Esophagus squamous epithelium (tissue), 5 donors: ENCODE measurements at places on chromosomes 5 and 9.

- DNase-seq: no peak
Observed at GRCh38 chr9:89865981-89866380, 261.2 kb downstream of the GADD45G start.

- no peak for DNase-seq
Observed at GRCh38 chr5:96614110-96614691, 48.0 kb upstream of the CAST start.

DNA sequence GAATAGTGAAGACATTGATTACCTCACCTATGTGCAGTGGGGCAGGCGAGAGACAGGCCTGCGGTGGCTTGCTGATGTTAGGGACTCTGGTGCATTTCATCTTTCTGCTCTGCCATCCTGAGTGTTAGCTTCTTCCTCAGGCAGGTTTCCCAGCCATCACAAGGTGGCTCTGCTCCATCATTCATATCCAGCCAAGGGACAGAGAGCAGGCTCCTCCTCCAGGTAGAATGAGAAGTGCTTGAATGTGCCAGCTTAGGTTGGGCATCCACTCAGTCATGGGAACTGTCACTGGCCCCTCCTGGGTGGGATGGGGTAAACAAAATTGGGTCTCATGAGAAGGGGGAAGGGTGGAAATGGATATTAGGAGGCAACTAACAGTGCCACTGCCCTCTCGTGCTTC is 24.8 kb downstream of the GPR107 start:
- no peak for DNase-seq

- no peak for DNase-seq
Observed at GRCh38 chr9:17832812-17833211, 253.9 kb downstream of the SH3GL2 start.

DNA sequence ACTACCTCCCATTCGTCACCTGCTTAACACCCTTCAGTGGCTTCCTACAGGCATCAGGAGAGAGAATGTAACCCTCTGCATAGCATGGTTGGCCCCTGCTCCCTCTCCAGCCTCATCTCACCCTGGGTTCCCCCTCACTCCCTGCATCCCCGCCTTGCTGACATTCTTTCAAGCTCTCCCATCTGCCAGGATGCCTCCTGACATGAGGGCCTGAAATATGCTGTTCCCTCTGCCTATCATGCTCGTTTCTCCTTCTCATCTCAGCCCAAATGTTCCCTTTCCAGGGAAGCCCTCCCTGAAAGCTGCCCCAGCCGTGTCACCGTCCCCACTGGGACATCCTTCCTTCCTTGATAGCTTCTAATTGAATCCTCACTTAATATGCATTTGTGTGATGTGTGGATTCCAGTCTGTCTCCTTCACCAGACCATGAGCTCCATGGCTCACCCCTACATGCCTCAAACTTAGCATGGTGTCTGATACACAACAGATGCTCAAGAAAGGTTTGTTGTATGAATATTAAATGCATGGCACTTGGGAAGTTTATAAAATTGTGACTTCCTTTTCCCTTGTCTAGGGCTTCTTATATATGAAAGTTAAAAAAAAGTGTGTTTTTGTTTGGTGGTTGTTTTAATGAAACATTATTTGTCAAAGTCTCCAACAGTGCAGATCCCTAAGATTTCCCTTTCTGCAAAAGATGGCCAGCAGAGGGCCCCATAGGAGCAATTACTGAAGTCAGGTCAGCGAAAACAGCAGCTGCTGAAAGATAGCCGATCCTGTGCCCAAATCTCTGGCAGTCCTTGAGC is 7.3 kb upstream of the C5orf58 start:
- DNase-seq: no peak

GRCh38 chr5:116696366-116696765 is 121.7 kb upstream of the SEMA6A start:
- DNase-seq: no peak

GRCh38 chr9:111730937-111731567 is 63.7 kb downstream of the SHOC1 start:
- DNase-seq: no peak

GRCh38 chr5:893711-894110 is 1.0 kb downstream of the TRIP13 start:
- no peak for DNase-seq

DNA sequence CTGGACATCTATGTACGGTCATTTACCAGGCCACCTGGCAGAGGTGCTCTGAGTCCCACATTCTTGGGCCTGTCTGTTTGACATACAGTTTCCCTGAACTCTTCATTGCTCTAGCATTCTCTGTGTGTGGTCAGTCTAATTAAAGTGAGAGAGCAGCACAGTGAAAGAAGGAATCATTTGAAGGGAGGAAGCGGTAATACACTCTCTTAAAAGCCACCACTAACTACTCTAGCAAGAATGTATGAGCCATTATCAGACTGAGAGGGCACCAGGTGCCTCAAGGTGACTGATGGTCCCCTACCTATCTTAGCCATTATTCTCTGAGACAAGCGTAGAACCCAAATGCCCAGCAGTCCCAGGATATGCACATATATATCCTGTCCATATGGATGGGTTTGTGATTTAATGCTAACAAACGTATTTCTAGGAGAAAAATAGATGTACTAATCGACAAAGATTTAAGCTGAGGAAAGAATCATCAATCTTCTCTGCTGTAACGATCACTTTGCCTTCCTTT is 527.2 kb downstream of the PRELID2 start:
- DNase-seq: no peak

GRCh38 chr9:136629879-136630661 is 32.6 kb upstream of the EGFL7 start:
- DNase-seq: no peak

DNA sequence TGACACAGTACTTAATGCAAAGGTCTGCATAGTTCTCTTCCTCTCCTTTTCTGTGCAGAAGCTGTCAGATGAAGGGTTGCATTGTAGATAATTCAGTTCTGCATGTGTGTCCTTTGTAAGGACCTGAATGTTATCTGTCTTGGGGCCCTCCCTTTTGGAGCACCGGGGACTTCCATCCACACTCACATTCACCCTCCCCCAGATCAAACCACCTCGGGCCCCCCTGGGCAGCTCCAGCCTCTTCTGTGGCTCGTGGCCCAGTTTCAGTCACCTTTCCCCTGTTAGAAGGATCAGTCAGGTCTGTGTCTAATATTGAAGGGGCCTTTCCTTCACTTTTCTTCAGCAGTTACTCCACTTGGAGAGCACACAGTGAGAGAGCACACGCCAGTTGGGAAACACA is 11.0 kb downstream of the DMRT1 start:
- no peak for DNase-seq

GRCh38 chr5:115815693-115816225 is 700 bp downstream of the CDO1 start:
- no peak for DNase-seq

DNA sequence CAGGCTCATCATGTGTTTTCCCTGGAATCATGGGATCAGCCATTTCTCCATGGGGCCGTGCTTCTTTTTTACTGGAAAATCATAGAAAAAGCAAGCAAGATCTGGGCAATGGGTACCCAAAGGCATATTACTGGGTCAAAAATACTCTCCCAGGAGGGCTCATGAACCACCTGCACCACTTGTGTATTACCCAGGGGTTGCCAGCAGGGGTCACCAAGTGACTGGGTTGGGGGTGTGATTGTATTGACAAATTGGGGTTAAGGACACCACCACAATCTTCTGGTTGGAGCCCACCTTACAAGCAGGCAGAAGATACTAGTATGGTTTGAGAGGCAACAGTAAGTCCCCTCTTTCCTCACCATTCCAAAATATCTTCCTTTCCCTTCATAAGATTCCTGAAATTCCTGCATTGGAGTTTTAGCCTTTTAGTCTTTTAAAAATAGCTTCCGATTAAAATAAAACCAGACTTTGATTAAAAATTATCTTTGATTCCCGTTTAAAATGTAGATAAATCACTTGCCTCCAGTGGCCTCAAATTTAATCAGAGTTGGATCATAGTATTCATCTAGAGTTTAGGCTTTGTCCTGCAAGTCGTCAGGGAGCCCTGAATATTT is 603.3 kb downstream of the KIF4B start:
- no peak for DNase-seq

GRCh38 chr5:72353046-72353445 is 32.9 kb downstream of the PTCD2 start:
- no peak for DNase-seq

DNA sequence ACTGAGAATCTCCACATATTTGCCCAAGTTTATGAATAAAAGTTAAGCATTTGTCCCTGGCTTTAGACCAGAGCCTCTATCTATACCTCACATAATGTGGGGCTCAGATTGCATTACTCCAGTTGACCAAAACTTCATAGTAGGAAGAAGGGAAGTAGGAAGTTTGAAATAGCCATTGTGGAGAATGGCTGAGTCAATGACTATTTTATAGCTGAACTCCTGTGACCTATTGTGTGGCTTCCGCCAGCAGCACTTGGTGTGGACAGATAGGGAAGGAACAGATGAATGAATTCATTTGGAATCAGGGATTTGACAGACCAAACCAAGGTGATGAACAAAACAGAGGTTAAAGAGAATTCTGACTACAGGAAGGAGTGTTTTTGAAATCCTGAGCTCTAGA is 92.9 kb upstream of the LPAR1 start:
- no peak for DNase-seq

- no peak for DNase-seq
Observed at GRCh38 chr5:86894056-86894455, 276.3 kb downstream of the COX7C start.

GRCh38 chr5:160635663-160636062 is 214.0 kb downstream of the PTTG1 start:
- DNase-seq: no peak

DNA sequence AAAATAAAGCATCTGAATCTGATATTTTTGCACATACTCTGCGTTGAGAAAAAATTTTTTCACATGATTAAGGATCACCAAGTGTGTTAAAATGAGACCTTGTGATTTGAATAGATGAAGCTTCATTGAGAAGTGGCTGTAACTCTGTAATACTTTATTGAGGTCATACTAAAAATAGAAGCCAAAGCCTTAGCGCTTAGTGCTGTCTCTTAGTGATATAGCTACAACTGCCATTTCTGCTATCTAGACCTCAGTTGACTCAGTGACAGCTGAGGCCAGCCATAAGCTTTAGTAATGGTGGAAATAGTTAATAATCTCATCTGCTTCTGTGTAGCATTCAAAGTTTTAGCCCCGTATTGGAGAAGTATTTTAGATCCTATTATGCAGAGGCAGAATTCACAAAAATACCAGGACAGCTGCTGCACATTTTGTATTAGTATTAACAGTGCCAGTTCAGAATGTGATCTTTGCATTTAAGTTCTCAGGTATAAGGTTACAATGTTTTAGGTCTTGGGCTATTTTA is 107.4 kb upstream of the SGCD start:
- no peak for DNase-seq

DNA sequence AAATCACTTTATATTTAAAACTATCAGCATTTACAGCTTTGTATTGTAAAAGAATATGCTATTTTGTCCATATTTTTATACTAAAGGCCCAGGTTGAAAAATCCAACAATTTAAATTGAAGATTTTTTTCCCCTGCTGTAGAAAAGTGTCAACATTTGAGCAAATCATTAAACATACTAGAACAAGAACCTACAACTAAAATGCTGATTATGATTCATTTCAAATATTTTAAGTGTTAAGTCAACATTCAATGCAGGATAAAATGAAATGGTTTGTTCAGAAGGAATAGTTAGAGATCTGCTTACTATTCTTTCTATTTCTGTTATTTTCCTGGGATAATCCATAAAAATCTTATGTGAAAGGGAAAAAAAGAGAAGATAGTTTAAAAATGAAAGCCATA is 866.5 kb upstream of the DMAC1 start:
- DNase-seq: no peak

DNA sequence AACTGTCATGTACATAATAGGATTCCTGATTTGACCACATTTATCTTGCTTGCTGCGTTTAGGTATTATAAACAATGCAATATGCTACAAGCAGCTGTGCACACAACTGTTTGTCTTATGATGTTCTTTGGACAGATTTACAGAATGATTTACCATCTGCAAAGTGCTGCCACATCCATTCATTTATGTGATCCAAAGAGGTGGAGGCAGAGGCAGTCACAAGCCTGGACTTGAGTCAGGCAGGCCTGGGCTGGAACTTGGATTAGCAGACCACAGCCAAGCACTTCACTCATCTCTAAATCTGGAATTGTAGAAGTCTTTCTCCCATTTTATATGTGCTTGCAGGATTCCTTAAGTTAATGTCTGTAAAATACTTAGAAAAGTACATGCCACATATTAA is 149.0 kb downstream of the INSYN2B start:
- no peak for DNase-seq

DNA sequence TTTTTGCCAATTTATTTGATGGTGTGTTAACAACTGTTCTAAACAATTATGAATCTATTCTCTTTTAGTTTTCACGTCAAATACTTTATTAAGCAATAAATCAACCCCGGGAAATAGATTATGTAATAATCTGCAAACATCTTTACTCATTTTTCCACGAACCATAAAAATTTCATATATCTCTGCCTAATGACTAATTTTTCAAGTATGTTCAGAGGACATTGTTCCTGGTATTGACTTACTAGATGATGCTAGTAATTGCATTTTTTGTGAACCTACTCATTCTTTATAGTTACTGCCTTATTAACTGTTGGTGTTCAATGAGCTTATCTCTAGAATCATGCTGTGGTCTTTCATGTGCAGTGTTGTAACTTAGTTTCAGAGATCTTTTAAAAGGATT is 41.0 kb upstream of the FBN2 start:
- DNase-seq: no peak

DNA sequence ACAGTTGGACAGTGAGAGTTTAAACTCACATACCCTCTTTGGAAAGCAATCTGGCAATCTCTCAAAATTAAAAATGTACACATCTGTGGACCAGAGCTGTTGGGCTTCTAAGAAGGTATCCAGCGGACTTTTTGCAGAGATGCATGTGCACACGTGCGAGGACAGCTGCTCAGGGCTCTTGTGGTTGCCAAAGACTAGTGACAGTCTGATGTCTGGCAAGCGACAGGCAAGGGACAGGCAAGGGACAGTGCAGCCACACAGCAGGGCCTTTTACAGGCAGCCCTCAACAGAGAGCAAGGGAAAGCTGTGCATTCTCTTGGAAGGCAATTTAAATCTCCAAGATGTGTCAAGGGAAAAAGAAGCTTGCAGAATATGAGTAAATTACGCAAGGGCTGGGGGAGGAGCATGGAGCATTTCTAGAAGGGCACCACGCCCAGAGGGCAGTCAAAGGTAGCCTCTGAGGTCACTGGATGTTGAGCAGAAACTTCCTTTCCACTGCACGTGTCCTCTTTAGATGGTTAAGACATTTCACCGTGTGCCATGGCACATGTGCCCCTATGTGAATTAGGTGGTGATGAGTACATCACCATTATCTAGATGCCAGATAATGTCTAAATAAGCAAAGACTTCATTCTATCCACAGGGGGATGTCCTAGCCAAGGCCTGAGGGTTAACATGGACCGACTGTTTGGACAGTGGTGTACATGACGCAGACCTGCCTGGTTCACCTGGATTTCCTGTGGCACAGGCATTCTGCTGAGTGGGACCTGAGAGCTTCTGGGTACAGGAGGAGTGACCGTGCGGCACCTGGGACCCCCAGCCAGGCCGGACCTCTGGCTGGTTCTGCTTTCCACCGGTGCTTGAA is 9.1 kb downstream of the GFPT2 start:
- DNase-seq: no peak

GRCh38 chr5:54882841-54883240 is 102.6 kb downstream of the ESM1 start:
- DNase-seq: no peak

GRCh38 chr9:132806306-132806705 is 71.8 kb downstream of the AK8 start:
- DNase-seq: no peak

- no peak for DNase-seq
Observed at GRCh38 chr9:93697352-93698139, 121.2 kb downstream of the PHF2 start.
